Fibroblast of skin of right biceps (primary cell): ENCODE measurements at places on chromosomes 12 and 14.
A peak's percentile ranks its signal among the peaks of the same experiment; 100 is the strongest.

GRCh38 chr12:57232156-57232756 is 2.7 kb downstream of the SHMT2 start:
- no peak for DNase-seq

DNA sequence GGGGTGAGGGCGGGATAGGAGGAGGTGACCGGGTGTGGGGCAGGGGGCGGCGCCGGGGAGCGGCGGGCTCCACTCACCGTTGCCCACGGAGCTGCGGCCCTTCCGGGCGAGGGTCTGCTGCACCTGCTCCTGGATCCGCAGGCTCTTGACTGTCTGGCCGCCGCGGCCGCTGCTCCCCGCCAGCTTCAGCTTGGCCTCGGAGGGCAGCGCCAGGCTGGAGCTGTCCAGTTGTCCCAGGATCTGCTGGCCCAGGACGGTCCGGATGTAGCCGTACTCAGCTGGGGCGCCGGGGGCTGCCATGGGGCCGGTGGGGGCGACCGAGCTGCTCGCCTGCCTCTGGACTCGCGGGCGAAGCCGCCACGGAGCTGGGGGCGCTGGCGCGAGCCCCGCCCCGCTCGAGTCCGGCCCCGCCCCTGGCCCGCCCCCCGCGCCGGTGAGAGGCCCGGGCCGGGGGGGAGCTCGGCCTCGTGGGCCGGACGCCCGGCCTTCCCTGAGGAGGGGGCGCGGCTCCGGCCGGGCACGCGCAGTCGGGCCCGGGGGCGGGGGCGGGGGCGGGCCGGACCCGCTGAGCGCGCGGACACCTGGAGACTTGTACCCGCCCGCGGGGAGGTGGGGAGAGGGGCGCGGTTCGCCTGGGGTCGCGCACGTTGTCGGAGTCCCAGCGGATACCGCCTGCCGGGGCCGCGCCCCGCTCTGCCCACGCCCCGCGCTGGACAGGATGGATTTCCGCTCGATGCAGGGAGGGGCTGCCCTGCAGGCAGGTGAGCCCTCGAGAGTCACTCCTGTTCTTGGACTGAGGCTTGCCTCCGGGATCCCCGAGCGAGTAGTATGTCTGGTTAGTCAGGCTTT is at the start of gene PKP2:
Gene PKP2, minus strand, starts transcription at position 346 of the 849 bp plus-strand sequence. Its CDS starts 46 bp downstream, at position 300.
- no peak for DNase-seq

- peak; percentile 3 for DNase-seq
Measured at GRCh38 chr14:82642425-82642824, 1108.8 kb upstream of the SEL1L start.

GRCh38 chr12:122865268-122866231 is 30.3 kb downstream of the HIP1R start:
- DNase-seq, result peak; percentile 24

DNA sequence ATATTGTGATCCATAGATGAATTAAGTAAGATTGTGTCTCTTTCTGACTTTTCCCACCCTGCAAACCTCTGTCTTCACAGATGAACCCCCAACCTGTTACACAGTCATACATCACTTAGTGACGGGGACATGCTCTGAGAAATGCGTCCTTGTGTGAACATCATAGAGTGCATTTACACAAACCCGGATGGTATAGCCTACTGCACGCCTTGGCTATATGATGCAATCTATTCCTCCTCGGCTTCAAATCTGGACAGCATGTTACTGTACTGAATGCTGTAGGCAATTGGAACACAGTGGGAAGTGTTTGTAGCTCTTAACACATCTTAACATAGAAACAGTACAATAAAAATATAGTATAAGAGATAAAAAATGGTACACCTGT is 7.4 kb upstream of the TESPA1 start:
- no peak for DNase-seq

GRCh38 chr12:25262389-25263074 is 11.8 kb upstream of the KRAS start:
- no peak for DNase-seq

DNA sequence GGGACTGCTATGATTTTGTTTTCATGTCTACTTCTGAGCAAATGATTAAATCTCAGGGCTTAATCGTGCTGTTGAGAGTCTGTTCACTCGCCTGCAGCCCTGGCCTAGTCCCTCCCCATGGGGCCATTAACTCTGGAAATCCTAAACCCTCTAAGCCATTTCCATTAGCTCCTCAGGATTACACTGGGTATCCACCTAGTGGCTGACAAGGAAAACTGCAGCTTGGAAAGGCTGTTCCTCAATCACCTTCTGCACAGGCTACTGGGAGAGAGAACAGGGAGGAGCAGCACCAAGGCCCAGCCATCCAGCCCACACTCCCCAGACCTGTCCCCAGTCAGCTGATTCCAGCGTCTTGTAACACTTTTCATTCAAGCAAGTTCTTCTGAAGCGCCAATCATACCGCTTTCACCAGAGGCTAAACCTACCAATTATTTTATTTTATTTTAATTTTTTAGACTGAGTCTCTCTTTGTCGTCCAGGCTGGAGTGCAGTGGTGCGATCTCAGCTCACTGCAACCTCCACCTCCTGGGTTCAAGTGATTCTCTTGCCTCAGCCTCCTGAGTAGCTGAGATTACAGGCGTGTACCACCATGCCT is 48.7 kb downstream of the NEUROD4 start:
- DNase-seq, result peak; percentile 45

DNA sequence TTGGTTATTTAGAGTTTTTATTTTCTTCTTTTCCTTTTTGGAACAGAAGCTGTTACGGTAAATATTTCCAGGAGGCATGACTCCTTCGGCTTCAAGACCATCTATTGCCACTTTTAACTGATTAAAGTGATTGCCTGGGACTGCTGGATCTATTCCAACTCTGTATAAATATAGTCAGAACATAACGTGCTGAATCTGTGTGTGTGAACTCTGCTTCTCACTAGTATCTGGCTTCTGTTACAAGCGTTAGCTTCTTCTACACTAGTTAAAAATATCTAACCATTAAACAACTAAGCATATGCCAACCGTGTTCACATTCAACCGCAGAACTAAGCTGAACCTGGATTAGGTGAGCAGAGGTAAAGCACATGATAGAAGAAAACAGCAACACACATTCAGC is 49.0 kb downstream of the TMTC1 start:
- DNase-seq, result no peak

- peak; percentile 6 for DNase-seq
Measured at GRCh38 chr12:120909633-120910298, 5.6 kb upstream of the SPPL3 start.

DNA sequence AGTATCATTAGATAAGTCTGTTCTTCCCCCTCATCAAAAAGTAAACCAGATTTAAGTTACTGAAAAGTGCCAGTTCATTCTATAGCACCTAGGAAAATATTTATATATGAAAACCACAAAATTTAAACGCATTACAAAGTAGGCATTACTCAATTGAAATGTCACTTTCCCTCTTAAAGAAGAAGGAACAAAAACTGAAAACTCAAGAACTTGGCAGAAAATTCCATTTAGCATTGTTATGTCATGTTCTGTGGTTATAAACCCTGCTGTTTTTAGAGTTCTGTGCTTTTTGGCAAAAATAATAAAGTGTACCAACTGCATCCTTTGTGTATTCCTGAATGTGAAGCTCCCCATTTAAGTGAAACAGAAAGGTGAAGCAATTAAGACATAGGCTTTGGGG is 3.6 kb downstream of the FGD4 start:
- no peak for DNase-seq

DNA sequence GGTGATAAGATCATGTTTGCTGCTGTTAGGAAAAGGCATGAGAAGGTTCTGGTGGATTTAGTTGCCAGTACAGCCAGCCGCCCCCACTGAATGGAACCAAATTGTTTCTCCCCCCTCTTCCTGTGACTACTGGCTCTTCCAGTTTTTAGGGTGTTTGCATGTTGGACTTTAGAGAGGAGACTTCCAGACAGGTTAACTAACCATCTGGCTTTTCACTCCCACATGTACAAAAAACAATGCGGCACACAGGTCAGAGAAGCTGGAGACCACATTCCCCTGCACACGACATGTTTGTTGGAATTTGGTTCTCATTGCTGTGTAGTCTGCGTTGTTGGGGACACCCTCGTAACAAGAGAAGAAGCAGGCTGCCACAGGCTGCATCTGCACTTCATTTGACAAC is 103.9 kb upstream of the TMEM132C start:
- no peak for DNase-seq

DNA sequence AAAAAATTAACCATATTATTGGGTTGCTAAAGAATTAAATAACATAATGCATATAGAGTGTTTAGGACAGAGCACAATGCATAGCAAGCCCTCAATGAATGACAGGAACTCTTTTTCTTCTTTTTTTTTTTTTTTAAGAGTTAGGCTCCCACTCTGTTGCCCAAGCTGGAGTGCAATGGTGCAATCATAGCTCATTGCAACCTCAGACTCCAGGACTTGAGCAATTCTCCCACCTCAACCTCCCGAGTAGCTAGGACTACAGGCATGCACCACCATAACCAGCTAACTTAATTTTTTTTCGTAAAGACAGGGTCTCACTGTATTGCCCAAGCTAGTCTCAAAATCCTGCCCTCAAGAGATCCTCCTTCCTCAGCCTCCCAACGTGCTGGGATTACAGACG is 20.5 kb upstream of the MTERF2 start:
- DNase-seq, result no peak

DNA sequence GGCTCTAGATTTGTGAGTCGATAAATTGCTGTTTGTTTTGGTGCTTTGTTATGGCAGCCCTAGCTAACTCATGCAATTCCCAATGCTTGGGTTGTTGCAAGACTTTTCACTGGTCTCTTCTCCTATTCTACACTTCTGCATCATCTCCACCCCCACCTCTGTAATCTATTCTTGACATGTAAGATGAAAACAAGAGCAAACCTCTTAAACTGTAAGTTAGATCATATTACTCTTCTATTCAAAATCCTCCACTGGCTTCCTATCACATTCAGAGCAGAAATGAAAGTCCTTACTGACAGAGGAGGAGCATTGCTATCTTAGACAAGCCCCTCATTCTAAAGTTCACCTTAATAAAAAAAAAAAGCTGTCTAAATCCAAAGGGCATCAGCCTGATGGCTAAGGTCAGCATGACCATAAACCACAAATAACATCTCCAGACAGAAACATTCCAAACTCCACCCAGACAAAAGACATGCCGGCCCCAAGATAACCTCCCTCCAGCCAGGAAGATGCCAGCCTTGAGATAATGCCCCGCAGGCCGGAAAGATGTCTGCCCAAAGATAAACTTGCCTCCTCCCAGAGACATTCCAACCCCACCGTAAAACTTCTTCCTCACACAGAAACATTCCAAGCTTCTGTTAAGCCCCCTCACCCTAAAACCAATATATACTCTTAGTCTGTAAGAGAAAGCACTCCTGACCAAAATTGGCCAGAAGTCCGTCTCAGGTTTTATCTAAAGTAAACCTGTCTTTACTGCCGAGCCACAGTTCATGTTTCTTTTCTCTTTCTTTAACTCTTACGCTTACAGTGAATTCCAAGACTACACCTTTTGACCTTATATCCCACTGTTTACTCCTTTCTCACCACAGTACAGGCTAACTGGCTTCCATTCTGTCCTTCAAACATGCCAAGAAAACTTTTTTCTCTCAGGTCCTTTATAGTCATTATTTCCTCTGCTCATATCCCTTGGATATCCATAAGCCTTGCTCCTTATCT is 308.9 kb downstream of the KCNH5 start:
- DNase-seq, result no peak

- DNase-seq, result no peak
Measured at GRCh38 chr12:24364921-24365320, 415.5 kb upstream of the SOX5 start.

GRCh38 chr12:47829584-47829983 is 9.9 kb upstream of the HDAC7 start:
- DNase-seq, result no peak
